NCI-H2171 (cell line): ENCODE measurements at places on chromosomes 7 and 10.

DNA sequence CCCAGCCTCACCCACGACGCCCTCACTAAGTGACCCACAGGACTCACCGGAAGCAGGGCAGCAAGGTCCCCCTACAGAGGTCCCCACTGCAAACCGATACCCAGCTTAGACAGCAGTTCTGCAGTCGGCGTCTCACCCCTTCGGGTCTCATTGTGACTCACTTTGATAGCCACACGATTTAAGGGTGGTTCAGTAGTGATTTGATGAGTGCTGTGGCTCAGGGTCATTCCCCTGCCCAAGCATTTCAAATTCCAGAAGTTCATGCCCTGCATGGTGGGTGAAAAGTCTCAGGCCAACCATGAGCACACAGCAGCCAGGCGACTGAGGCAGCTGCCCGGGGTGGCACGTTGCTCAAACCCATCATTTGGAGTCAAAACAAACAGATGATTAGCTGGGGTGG, 93.2 kb downstream of the EGFR start:
- DNase-seq, result no peak

DNA sequence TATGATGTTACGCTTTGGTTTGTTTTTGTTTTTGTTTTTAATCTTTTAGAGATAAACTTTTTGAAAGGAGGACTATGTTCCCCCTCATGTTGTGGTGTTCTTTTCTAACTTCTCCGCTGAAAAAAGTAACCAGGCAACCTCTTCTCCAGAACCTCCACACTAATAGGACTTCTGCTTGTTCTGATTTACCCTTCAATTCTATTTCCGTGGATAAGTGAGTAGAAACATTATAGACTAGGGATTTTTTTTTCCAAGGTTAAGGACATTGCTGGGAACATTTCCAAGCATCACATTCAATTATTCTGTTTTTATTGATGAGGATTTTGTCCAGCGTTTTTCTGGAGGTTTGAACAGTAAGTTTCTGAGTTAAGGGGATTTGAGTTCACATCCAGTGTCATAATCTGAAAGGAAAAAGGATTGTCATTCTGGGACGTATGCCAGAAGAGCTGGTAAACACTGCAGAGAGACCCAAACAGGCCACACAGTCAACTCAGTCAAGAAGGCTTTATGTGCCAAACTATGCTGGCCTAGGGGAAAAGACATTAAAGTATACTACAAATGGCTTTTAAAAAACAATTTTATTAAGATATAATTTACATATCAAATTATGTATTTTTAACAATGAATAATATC, 28.3 kb upstream of the RALA start:
- DNase-seq, result no peak

DNA sequence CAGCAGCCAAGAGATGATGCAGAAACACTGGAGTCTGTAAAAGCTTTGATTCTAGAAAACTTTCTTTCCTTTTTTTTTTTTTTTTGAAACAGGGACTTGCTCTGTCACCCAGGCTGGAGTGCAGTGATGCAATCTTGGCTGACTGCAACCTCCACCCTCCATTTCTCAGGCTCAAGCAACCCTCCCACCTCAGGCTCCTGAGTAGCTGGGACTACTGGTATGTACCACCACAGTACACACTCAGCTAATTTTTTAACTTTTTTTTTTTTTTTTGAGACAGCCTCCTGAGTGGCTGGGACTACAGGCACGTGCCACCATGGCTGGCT, 17.0 kb upstream of the BAG3 start:
- no peak for DNase-seq

DNA sequence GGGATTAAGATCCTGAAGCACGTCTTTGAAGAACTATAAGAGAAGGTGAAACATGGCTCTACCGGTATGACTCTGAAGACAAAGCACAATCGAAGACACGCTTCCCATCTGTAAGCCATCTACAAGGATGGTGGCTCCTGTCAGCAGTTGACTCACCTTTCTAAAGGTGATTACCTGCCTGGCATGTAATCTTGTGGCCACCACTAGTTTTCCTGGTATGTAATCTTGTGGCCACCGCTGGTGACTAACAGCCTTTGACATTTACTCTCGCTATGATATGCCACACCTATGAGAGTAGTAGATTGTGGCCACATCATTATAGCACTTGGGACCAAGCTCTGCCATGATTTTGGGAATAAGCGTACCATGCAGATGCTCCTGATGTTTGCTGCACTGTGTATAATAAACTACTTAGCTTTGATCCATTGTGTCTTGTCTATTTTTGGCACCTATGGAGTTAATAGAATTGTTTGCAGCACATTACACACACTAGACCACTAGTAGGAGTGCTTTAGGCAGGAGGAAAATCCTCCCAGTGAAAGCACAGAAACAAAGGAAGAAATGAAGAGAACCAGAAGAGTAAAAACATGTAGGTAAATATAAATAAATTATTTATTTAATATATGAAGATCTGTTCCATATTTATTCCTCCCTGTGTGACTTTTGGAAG, 59.8 kb downstream of the VAX1 start:
- DNase-seq, result no peak

DNA sequence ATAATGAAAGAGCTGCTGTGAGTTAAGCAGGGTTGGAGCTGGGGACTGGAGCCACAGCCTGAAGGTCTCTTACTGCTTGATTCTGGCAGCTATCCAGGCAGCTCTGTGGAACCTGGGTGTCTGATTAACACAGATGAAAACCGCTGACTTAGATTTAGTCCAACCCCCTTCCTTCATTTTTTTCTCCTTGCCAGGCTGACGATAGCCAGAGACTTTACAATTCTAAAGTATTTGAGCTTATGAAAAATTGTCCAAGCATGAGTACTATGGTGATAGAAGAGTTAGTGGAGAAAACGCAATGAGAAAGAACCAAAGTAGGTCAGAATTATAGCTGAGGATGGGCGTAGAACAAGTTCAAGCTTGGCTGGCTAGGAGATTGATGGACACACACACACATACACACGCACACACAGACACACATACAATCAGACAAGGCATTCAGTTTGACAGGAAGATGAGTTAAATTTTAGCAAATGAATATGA, 13.5 kb upstream of the GPR85 start:
- no peak for DNase-seq

GRCh38 chr10:102322914-102323313, 72.6 kb upstream of the NFKB2 start:
- DNase-seq, result no peak

DNA sequence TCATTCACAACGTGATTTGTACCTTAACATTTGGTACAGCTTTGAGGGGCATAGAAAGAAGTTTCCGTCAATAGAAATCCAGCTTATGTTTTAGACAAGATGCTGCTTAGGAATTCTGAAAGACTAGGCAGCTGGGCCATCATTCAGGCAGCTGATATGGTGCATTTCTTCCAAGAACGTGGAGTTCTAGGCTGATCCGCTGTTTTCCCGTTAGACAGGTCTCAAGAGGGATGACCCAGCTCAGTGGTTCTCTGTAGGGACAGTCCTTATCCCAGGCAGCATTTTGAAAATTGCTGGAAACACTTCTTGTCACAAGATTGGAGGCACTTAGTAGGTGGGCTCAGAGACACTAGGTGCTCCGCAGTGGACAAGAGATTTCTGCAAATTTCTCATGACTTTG, 242.7 kb upstream of the FOXK1 start:
- DNase-seq, result no peak

- DNase-seq, result no peak
Observed at GRCh38 chr10:124032087-124032935, 61.1 kb downstream of the CHST15 start.

- no peak for DNase-seq
Observed at GRCh38 chr10:72276421-72277339, 3.0 kb downstream of the DDIT4 start.

GRCh38 chr7:22810843-22811242, 11.8 kb downstream of the TOMM7 start:
- DNase-seq, result no peak

- no peak for DNase-seq
Observed at GRCh38 chr10:86079088-86079487, 287.5 kb downstream of the GRID1 start.

DNA sequence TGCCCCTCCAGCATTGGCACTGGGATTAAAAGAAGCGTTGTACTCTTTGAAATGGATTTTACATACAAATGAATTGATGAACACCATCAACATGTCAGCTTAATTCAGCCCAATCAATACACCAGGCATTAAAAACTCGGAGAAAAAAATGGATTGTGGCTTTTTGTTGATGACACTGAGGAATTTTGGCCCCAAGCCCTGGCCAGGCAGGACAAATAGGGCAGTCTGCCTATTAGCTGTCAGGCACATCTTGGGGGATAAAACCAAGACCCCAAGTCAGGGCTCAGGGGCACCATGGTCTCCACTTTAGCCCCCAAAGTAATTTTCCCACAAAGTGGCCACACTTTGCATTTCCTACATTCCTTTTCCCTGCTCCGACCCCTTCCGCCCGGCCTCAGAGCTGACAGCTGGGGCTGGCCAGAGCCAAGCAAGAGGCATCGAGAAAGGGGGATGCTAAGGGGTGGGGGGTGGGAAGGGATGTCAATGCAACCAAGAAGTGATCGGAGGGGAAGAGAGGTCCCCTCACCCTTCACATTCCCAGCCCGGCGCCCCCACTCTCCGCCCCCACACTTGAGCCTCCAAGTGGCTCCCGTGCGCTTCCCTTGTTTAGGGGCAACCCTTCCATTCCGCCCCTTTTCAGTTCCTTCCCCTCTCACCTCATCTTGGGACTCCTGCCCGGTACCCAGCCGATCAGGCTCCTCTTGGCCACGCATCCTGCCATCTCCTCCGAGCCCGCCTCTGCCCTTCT, 711 bp downstream of the HIP1 start:
- DNase-seq, result no peak

GRCh38 chr7:4849390-4849789, 12.4 kb downstream of the PAPOLB start:
- peak; percentile 14 for DNase-seq

DNA sequence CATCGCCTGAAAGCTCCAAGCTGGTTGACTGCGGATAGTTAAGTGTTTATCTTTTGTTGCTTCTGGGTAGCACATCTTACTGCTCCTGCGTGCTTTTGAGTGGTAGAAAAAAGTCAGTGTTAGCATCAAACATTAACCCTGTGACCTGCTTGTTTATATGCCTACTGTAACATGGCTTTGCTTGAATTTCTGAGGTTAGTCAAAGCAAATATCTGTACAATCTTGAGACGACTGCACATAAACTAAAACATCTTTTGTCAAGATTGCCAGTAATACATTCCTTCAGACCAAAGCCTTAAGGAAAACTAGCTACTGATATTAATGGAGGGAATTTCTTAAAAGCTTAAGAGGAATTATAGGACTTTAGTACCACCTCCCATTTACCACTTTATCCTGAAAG, 163.7 kb downstream of the BAMBI start:
- DNase-seq, result no peak
